Stimulated activated CD4-positive, alpha-beta T cell treated with anti-CD3 and anti-CD28 coated beads, Interleukin-4, amount 100 ng/mL, for 48 hours (primary cell): ENCODE measurements at places on chromosomes 2 and 18.

GRCh38 chr18:79371561-79372121 is 24.1 kb upstream of the NFATC1 start:
- no peak for DNase-seq

DNA sequence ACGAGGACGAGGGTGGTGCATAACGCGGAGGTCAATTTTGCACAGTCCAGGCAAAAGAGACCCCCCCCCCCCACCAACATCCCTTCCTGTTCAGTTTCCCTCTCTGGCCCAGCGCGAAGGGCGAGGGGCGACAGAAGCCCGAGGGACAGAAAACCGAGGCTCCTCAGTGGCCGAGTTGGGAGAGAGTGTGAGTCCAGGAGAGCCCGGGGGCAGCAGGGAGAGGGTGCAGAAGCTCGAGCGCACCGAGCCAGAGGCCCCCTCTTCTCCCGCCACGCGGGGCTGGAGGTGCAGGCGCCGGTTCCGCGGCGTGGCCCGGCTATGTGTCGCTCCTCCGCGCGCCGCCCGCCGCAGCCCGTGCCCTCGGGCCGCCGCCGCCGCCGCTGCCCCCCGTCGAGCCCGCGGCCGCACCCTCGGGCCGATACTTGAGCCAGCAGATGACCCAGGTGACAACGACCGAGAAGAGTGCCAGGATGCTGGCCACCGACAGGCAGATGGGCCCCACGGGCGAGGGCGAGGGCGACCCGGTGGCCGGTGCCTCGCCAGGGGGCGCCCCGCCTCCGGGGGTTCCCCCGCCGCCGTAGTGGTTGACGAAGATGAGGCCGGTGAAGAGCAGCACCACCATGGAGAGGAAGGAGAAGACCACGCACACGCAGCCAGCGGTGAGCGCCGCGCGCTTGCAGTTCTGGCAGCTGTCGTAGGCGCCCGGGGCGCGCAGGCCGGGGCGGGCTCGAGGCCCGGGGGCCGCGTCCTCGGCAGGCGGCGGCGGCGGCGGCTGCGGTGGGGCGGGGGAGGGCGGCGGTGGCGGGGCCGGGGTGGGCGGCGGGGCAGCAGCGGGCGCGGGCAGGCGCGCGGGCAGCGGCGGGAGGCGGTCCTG is 20.2 kb upstream of the PAX3 start:
- no peak for DNase-seq

GRCh38 chr2:119753041-119753929 is 6.4 kb upstream of the PTPN4 start:
- no peak for DNase-seq

DNA sequence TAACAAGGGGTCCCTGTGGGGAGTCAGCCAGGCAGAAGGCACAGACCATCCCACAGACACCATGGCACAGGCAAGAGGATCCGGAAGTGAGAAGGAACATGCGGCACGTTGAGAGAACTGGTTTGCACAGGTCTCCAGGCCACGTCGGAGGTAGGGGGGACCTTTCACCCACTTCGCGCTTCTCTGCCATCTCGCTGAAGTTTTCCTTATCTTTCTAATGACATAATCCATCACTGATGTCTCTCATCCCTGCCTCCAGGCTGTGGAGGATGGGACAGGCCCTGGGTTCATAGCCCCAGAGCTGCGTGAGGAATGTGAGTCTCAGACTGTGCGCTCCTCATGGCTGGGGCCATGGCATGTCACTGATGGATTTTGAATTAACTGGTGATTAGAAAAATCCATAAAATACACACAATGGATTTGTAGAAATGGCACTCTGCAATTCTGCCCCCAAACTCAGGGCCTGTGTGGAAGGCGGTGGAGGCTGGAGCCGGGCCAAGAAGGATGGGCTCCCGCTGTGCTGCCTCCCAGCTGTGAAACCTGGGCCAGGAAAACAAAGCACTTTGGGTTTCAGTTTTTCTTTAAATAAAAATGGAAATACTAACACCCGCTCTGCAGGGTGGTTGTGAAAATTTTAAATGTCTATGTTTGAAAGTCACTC is 113.3 kb upstream of the ALKAL2 start:
- DNase-seq = no peak

- no peak for DNase-seq
Observed at GRCh38 chr18:7757175-7757574, 190.1 kb downstream of the PTPRM start.

DNA sequence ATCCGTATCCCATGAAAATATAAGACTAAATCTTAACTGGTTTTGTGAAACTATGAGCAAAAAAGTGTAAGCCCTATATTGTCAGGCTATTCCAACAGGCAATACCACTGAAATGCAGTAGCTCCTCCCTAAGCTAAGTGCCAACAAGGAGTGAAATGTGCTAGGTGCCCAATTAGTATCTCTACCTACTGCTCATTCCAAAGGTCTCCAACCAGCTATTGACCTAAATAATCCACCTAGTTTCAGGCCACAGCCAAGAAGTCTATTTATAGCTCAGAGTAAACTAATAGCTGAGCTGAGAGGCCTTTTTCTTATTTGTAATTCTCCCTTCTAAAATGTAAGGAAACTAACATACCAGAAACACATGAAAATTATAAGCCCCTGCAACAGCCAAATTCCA is 482.2 kb downstream of the DCC start:
- DNase-seq = no peak

GRCh38 chr2:65728477-65729180 is 296.2 kb upstream of the SPRED2 start:
- DNase-seq = no peak

DNA sequence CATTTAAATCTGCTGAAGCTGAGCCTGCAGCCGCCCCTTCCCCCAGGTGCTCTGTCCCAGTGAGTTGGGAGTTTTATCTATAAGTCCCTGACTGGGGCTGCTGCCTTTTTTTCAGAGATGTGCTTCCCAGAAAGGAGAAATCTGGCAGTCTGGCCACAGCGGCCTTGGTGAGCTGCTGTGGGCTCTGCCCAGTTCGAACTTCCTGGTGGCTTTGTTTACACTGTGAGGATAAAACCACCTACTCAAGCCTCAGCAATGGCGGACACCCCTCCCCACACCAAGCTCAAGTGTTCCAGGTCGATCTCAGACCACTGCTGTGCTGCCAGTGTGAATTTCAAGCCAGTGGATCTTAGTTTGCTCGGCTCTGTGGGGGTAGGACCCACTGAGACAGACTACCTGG is 97.3 kb downstream of the ACAA2 start:
- no peak for DNase-seq

DNA sequence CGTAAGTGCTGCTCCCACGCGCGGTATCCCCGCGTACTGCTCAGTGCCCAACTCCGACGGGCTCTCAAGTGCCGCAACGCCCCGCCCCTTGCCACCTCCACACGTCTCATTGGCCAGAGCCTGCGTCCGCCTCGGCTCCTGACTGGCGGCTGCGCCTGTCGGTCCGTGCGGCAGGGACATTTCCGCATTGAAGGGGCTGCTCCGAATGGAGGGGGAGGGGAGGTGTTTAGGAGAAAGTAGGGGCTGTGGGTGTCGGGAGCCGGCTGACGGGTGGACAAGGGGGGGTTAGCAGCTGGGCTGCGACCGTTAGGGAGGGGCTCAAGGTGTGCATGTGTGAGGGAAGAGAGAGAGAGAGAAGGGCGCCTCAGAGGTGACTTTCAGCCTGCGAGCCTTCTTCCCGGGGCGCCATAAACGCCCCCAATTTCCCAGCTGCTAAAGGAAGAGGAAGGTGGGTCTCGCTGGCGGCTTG is 877 bp upstream of the UGP2 start:
- DNase-seq = peak; percentile 94

DNA sequence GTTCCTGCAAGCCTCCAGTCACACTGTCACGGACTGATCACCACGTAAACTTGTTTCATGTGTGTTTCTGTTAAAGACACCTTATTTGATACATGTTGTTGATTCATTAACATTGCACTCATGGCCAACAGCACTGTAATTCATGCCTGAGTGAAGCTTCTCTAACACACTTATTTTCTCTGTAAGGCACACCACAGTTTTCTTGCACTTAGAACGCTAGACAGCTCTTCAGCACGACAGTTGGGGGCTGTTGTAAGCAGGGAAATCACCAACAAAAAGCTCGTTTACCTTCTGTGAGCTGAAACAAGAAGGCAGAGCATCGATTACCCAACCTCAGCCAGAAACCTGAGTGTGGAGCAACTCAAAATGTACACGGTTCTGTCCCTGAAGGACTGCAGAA is 28.1 kb downstream of the TNFRSF11A start:
- DNase-seq = no peak

DNA sequence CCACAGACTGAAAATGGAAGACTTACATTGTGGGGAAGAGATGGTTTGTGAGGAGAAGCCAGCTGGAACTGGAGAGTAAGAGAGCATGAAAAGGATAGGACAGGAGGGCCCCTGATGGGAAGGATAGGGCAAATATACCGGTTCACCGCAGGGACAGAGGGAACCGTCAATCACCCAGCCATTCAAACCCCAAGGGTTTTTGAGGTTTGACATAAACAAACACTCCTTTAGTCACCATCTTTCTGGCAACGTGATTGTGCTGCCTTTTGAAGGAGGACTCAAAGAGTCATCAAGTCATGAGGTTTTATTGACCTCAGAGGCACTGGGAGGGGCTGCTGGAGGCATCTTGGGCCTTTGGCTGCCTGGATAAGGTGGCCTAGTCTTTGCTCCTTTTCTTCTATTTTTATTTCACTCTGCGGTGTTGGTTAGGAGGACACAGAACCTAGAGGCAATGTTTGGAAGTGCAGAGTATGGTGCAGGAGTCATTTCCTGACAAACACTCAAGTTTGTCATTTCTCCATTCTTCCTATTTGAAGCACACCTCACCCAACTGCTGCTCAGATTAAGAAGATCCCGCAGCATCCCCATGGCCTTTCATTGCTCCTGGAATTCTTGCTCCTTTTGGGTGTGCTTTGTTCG is 487.3 kb upstream of the SPRED2 start:
- no peak for DNase-seq

DNA sequence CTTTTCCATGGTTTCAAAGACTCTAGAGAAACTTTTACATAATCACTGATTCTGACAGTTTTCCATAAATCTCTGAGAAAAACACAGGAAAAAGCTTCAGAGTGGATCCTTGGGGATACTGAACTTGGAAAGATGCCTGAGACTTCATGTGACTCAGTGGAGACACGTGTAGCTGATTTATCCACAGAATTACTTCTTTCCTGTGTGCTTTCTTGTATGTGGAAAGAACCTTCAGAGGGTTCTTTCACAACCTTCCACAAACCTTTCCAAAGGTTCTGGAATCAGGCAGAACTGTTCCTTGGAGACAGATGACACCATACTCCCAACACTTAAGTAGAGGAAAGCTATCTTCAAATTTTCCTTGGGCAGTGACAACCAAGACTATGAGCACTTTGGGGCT is 207.2 kb downstream of the RND3 start:
- DNase-seq = no peak

GRCh38 chr2:155190342-155190741 is 491.8 kb downstream of the KCNJ3 start:
- DNase-seq = no peak

DNA sequence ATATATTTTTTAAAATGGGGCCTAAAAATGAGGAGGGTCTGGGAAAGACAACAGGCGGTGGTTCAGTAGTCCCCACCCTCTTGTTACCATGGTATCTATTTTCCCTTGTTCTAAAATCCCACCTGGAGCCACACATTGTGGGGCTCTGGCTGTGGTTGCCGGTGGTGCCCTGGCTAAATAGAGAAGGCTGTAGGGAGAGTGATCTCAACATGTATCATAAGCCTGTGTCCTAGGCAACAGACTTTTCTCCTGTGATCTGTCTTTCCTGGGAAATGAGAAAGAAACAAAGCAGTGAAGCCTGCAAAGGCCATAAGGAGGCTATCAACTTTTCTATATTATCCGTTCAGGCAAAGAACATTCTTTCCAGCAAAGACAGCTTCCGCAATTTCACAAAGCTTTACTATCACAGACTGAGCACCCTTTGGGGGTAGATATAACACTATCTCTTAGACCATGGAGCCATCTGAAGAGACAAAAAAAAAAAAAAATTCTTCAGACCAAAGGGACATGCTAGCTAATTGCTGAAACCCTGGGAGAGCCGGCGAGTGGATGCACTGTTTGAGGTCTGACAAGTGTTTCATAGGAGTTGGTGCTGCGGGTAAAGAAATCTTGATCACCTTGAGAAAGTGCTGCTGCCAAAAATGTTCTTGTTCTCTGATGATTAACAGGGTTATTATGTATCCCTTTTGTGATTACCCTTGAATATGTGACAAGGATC is 879.2 kb upstream of the DDX18 start:
- no peak for DNase-seq

DNA sequence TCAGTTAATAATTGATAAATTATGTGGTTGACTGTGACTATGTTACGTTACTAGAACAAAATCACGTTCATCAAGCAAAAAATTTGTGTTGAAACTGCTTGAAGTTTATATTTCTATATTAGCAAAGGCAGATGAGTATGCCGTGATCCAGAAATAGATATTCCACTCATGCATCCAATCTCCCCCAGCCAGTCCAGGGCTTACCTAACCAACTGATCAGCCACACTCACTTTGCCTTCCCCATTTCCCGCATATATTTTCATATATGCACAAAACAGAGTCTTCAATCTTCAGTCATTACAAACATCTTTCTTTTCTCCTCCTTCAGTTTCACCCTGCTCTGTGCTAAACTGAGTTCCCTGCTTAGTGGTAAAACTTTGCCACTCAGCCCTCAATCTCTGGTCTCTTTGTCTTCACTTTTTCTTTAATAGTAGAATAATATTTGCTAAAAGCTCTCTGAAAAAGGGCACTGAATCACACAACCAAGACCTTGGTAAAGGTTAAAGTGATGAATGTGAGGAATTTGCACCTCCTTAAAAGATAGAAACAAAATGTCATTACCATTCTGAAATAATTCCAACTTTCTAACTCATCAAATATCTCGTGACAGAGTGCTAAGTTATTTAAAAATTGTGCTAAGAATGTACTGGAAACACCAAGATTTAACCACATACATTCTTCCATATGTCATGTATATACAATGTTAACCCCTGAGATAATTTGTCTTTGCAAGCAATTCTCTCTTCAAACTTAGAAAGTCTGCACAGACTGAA is 893.2 kb upstream of the CRIM1 start:
- no peak for DNase-seq

- no peak for DNase-seq
Observed at GRCh38 chr2:105394951-105395611, 3.8 kb downstream of the FHL2 start.

DNA sequence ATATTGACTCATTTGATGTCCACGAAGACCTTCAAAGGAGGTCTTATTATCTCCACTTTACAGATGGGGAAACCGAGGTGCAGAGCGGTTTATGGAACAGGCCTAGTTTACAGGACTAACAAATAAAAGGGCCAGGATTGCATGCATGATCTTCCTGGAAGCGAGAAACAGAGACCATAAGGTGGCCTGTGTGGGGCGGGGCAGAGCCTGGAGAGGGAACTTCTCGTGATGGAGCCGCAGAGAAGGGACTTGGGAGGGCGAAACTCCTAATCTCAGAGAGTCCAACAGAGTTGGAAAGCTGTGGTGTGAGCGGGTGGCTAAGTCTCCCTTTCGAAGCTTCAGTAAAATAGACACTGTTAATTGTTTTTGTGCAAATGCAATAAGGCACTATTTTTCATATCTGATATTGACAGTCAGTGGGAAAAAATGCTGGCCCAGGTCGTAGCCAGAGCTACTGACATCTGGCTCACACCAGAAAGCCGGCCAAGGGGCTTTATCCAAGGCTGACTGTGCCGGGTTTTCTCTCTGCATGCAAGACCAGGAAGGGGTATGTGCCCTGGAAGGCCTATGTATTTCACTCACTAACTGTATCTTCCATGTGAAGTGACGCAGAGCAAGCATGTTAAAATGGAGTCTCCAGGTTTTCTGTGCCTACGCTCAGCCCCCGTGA is 4.5 kb downstream of the INPP5D start:
- no peak for DNase-seq
